ENCODE measurements at places on chromosomes 7 and 10.

DNA sequence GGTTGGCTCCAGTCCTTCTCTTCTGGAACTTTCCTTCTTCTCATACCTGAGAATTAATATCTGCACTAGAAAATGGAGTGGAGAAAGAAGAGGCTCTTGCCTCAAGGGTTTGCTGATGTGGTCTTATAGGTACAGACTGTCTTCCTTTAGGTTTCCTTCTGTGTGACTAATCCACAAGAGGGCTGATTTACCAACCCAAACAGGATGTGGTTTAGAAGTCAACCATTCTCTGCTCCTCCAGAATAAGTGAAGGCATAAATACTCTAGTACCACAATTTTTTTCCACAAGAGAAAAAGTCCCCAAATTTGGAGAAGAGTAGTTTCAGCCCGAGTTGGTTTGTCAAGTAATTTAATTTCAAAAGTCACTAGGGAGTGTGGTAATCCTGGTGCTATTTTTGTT, 85.8 kb downstream of the NRP1 start:
- peak; percentile 25 for DNase-seq

DNA sequence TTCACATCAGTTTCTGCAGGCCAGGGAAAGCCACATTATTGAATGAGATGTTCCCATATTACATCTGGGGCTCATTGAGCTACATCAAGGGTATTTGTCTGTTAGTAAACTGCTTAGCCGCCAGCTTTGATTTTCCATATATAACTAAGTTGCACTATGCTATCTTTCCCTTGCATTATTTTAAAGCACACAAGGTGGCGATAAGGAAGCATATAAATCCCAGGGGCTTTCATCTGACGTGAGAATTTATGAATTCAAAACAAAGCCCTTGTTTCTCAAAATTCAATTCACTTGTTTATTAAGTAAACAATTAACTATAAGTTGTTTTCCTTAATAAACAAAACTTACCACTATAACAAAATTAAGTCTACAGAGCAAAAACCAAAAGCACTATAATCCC, 334.1 kb upstream of the TPK1 start:
- peak; percentile 65 for DNase-seq

DNA sequence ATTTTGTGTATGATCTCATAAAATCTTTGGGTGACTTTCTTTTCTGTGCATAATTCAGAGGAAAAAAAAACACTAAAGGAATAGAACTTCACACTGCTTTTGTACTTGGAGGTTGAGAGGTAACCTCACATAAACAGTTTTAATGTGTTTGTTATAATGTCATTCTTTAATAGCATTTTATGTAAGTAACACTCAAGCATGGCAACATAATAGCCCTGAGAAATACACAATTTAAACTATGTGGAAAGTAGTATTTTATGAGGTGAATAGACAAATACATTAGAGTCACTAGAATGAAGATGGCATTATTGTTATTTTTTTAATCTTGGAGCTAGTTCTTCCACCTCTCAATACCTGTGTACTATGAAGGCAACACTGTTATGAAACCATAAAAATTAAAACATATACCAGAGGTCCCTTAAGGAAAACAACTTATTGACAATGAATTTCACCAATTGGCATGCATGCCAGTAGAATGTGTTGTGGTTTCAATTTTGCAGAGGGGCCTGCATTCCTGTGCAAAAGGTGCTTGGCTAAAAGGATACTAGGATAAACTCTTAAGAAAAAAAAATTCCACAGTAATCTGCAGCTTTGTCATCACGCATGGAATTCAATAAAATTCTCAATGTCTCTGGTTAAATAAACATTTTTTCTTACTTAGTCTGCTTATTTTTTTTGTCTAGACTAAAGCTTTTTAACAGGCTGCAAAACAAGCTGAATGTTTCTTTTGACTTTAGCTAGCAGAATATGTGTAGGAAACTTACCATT, 102.5 kb downstream of the CD36 start:
- no peak for DNase-seq

GRCh38 chr10:69750725-69751124, 51.0 kb upstream of the COL13A1 start:
- DNase-seq: no peak

- no peak for DNase-seq
These were observed 126.3 kb downstream of the WDR37 start for GRCh38 chr10:1182280-1183032.

DNA sequence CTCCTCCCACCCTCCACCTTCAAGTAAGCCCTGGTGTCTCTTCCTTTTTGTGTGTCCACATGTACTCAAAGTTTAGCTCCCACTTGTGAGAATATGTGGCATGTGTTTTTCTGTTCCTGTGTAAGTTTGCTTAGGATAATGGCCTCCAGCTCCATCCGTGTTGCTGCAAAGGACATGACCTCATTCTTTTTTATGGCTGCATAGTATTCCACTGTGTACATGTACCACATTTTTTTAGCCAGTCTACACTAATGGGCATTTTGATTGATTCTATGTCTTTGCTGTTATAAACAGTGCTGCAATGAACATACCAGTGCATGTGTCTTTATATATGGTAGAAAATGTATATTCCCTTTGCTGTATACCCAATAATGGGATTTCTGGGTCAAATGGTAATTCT, 710.9 kb downstream of the CCSER2 start:
- DNase-seq: no peak

DNA sequence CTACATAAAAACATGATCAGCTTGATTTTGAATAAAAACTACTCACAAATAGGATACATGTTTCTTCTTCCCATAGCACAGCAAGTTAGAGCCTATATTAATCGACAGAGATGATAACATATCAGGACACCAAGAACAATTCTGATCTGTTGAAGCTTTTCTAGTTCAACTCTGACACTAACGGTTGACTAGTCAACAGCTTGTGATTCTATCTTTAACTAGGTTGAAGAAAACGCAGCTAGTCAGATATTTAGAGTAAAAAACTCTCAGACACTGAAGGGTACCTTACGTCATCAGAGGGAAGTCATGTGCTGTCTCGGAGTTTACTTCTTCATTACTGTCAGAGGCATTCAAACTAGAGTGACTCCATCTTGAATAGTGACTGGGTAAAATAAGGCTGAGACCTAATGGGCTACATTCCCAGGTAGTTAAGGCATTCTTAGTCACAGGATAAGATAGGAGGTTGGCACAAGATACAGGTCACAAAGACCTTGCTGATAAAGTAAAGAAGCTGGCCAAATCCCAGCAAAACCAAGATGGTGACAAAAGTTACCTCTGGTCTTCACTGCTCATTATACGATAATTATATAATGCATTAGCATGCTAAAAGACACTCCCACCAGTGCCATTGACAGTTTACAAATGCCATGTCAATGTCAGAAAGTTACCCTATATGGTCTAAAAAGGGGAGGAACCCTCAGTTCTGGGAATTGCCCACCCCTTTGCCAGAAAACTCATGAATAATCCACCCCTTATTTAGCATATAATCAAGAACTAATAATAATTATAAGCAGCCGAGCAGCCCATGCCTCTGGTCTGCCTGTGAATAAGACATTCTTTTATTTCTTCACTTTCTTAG, 21.3 kb downstream of the CCDC71L start:
- DNase-seq: no peak

- no peak for DNase-seq
These were observed 56.7 kb downstream of the CFAP46 start for GRCh38 chr10:132885451-132886210.

GRCh38 chr7:101450064-101450463, 87.4 kb downstream of the COL26A1 start:
- DNase-seq: no peak

- DNase-seq: peak; percentile 62
These were observed 13.5 kb upstream of the TSPAN13 start for GRCh38 chr7:16739863-16740622.

Data from SK-MEL-5 (cell line).